ENCODE measurements at places on chromosomes 4 and X.

- no peak overlapping the region for H3K4me3 ChIP-seq
- no peaks in the 10 kb centered on the region for H3K27me3 ChIP-seq
- H3K27ac ChIP-seq, result no peak overlapping the region
- peaks cover 71% of the 10 kb centered on the region for H3K36me3 ChIP-seq
- peaks cover 7% of the 10 kb centered on the region for H3K4me1 ChIP-seq
- no peak for DNase-seq
Measured at GRCh38 chrX:1425381-1425780, 27.3 kb downstream of the ASMTL start.

DNA sequence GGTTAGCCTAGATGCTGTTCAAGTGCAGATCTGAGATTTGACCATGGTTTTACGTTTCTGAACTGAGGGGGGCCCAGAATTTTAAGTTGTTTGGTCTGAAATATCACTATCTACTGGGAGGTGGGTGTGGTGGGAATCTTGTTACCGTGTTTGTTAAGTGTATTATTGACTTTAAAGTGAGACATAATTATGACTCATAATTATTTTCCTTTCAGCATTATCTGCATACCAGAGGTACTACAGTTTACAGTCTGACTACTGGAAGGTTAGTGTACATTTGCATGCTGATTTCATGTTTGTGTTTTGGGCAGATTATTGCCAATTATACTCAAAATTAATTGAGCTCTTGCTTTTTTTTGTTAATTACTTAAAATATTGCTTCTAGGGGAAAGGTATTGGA lies 101.5 kb downstream of the KDM6A start:
- no peak overlapping the region for H3K27ac ChIP-seq
- no peak overlapping the region for H3K4me3 ChIP-seq
- H3K27me3 ChIP-seq, result no peaks in the 10 kb centered on the region
- H3K4me1 ChIP-seq, result peaks cover 13% of the 10 kb centered on the region
- peaks cover 26% of the 10 kb centered on the region for H3K36me3 ChIP-seq

- H3K4me3 ChIP-seq, result no peak overlapping the region
- no peak overlapping the region for H3K27ac ChIP-seq
- peaks cover 35% of the 10 kb centered on the region for H3K27me3 ChIP-seq
- H3K36me3 ChIP-seq, result no peaks in the 10 kb centered on the region
- no peaks in the 10 kb centered on the region for H3K4me1 ChIP-seq
Measured at GRCh38 chr4:10253765-10254164, 137.2 kb upstream of the WDR1 start.

GRCh38 chr4:176441594-176441993 lies 121.8 kb downstream of the SPCS3 start:
- no peaks in the 10 kb centered on the region for H3K27me3 ChIP-seq
- no peak overlapping the region for H3K27ac ChIP-seq
- H3K4me3 ChIP-seq, result no peak overlapping the region
- no peaks in the 10 kb centered on the region for H3K36me3 ChIP-seq

- no peaks in the 10 kb centered on the region for H3K4me1 ChIP-seq
- no peaks in the 10 kb centered on the region for H3K27me3 ChIP-seq
- H3K27ac ChIP-seq, result no peak overlapping the region
Measured at GRCh38 chrX:14753441-14753840, 119.4 kb downstream of the FANCB start.

DNA sequence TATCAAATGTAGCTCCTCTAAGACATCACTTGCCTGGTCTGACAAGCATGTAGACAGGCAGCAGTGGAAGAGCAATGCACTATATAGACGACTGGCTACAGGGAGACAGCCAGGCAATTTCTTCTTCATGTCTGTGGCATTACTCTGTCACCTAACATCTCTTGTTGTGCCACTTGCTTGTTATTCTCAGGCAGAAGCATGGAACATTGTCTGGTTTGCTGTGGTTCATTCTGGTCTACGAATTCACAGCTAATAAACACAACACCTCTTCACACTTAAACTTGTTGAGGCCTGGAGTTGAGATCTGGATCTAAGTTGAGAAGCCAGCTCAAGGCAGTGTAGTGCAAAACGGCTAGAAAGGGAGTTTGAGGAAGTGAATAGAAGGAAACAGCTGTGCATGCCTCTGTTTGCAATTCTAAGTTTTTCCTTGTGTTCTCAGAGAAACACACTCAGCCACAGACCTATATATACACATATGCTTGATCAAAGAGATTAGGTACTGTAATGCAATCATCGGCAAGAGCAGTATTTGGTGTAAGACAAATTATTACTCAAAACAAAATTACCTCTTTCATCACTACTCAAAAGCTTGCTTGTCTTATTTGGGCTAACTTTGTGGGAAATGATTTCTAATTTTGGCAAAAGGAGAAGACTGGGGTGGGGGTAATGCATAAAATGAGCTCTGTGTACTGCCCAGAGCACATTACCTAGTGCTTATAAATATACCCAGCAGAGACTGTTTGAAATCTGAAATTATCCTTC lies 243.8 kb downstream of the PPP3CA start:
- peaks cover 15% of the 10 kb centered on the region for H3K36me3 ChIP-seq
- DNase-seq, result no peak
- no peaks in the 10 kb centered on the region for H3K27me3 ChIP-seq
- H3K27ac ChIP-seq, result peak overlapping the region; percentile 86
- H3K4me1 ChIP-seq, result peaks cover 44% of the 10 kb centered on the region
- peak overlapping the region; percentile 33 for H3K4me3 ChIP-seq

- H3K27me3 ChIP-seq, result no peaks in the 10 kb centered on the region
- H3K36me3 ChIP-seq, result no peaks in the 10 kb centered on the region
- H3K4me1 ChIP-seq, result no peaks in the 10 kb centered on the region
- no peak for DNase-seq
Measured at GRCh38 chrX:128517691-128518090, 465.5 kb upstream of the ACTRT1 start.

DNA sequence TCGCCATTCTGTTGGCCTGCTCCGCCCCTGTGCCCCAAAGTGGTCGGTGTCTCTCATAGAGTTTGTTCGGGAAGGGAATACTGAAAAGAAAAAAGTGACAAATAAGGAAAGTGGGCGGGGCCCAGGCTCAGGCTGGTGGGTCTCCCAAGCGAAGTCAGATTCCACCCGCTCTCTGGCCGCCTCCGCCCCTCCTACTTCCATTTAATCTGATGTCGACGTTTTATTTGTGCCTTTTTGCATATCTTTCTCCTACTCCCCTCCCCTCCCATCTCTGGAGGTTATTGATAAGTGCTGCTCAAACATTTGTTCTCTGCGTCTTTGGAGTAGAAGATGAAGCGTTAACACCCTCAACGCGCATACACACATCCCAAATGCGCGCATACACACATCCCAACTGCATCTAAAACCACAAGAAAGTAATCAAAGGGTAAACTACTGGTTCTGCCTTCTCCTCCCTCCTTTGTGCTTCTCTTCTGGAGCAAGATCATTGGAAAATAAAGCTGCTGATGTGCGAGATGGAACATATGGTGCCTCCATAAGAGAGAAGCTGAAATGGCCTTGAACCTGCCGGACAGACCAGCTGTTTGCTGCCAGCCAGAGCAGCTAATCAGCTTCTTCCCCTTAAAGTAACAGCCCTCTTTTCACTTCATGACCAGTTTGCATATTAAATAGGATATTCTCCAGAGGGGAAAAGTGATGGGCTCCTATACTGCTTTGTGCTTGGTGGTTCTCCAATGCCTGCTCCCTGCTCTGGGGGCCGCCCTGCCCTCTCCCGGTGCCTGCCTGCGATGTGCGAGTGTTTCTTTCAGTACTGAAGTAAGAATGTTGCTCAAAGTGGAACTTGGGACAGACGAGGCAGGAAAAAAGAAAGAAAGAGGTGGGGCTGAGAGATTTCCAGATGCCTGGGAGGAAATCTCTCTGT lies 3.1 kb downstream of the MAMLD1 start:
- H3K27ac ChIP-seq, result peak overlapping the region; percentile 87
- H3K27me3 ChIP-seq, result peaks cover 9% of the 10 kb centered on the region
- H3K4me1 ChIP-seq, result peaks cover 17% of the 10 kb centered on the region
- no peaks in the 10 kb centered on the region for H3K36me3 ChIP-seq
- H3K4me3 ChIP-seq, result peak overlapping the region; percentile 89

DNA sequence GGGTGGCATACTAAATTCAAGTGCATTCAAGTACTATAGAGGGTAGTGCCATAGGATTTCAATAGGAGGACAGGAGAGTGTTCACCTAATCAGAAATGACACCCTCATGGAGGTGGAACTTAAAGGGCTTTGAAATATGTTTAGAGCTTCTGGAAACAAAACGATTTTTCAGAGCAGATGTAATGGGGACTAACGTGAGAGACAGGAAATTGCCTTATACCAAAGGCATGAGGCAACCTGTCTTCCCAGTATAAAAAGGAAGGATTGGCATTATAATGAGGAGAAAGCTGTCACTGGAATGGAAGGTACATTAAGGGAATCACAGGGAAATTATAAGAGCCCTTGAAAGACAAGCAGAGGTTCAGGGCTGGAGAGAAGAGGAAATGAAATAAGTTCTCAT lies 116.3 kb upstream of the PNPLA4 start:
- no peak overlapping the region for H3K27ac ChIP-seq
- DNase-seq, result no peak
- H3K4me1 ChIP-seq, result peaks cover 8% of the 10 kb centered on the region
- peaks cover 4% of the 10 kb centered on the region for H3K27me3 ChIP-seq
- H3K36me3 ChIP-seq, result peaks cover 8% of the 10 kb centered on the region
- no peak overlapping the region for H3K4me3 ChIP-seq

GRCh38 chrX:20267931-20268701 lies 1.4 kb upstream of the RPS6KA3 start:
- H3K27ac ChIP-seq, result peak overlapping the region; percentile 98
- H3K36me3 ChIP-seq, result peaks cover 8% of the 10 kb centered on the region
- peak; percentile 6 for DNase-seq
- peak overlapping the region; percentile 93 for H3K4me3 ChIP-seq

- no peaks in the 10 kb centered on the region for H3K27me3 ChIP-seq
- H3K4me1 ChIP-seq, result peaks cover 5% of the 10 kb centered on the region
- DNase-seq, result no peak
- no peak overlapping the region for H3K4me3 ChIP-seq
- no peak overlapping the region for H3K27ac ChIP-seq
Measured at GRCh38 chrX:154655786-154656185, 2.4 kb upstream of the CTAG2 start.

- no peaks in the 10 kb centered on the region for H3K27me3 ChIP-seq
- H3K36me3 ChIP-seq, result peaks cover 26% of the 10 kb centered on the region
- no peaks in the 10 kb centered on the region for H3K4me1 ChIP-seq
Measured at GRCh38 chrX:53992589-53992988, 51.7 kb downstream of the PHF8 start.

DNA sequence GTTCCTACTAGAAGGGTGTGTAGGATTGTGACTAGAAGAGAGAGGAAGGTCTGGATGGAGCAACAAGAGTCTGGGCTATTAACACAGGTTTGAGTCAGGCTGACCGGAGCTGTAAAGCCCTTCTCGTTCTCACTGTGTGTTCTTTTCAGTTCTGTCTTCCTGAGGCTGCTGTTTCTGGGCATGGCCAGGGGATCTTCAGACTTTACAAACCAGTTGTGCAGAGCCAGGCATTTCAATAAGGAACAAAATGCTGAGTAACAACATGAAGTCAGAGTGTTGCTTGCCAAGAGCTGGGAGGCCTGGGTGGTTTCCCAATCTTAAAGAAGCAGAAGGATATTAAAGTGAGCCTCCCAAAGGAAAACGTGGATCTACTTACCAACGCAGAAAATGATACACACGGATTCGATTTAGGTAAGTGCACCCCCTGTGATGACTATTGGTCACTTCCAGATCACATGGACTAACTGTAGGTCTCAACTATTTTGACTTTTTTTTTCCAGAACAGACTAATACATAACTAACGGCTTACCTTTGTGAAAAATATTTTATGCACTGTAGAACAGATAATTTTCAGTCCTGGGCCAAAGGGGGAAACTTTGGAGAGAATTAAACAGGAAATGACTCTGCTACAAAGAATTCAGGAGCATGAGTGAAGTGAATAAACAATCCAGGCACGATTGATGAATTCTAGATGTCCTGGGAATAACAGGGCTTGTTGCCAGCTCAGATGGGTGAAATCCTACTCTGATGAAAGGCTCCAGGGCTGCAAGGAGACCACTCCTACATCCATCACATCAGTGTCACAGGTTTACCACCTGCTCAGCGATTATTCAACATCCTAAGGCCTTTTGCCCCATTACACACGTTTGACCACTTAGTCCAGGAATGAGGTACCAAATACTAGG lies 94.5 kb downstream of the ANXA3 start:
- no peak for DNase-seq
- peak overlapping the region; percentile 2 for H3K27ac ChIP-seq

GRCh38 chr4:139242511-139243051 lies 37.4 kb downstream of the MGARP start:
- no peak overlapping the region for H3K4me3 ChIP-seq
- H3K4me1 ChIP-seq, result peaks cover 3% of the 10 kb centered on the region

DNA sequence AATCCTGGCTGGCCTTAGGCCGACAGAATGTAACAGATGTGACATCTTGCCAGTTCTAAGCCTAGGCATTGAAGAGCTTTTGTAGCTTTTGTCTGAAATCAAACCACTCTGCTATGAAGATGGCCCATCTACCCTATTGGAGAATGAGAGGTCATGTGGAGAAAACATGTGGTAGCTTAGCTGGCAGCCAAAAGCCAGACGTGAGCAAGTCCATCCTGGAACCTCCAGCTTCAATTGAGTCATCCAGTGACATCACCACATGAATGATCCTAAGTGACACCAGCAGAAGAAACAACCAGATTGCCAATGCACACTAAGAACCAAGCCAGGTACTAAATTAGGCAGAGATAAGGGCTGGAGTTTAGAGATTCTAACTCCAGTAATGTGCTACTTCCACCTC lies 154.8 kb upstream of the ZFP42 start:
- H3K27ac ChIP-seq, result no peak overlapping the region
- H3K27me3 ChIP-seq, result no peaks in the 10 kb centered on the region
- H3K4me3 ChIP-seq, result no peak overlapping the region
- no peaks in the 10 kb centered on the region for H3K4me1 ChIP-seq
- DNase-seq, result no peak

GRCh38 chr4:77651820-77652219 lies 46.2 kb downstream of the CXCL13 start:
- H3K4me1 ChIP-seq, result peaks cover 20% of the 10 kb centered on the region
- no peak overlapping the region for H3K4me3 ChIP-seq
- no peak overlapping the region for H3K27ac ChIP-seq
- peaks cover 13% of the 10 kb centered on the region for H3K27me3 ChIP-seq
- no peak for DNase-seq

- DNase-seq, result no peak
- H3K27ac ChIP-seq, result no peak overlapping the region
- peaks cover 5% of the 10 kb centered on the region for H3K27me3 ChIP-seq
- no peak overlapping the region for H3K4me3 ChIP-seq
Measured at GRCh38 chr4:10273030-10273429, 156.4 kb upstream of the WDR1 start.

GRCh38 chrX:53286171-53286570 lies 4.8 kb upstream of the IQSEC2 start:
- peak overlapping the region; percentile 36 for H3K4me3 ChIP-seq
- no peak for DNase-seq
- peaks cover 16% of the 10 kb centered on the region for H3K4me1 ChIP-seq
- peaks cover 37% of the 10 kb centered on the region for H3K27me3 ChIP-seq
- H3K27ac ChIP-seq, result no peak overlapping the region
- no peaks in the 10 kb centered on the region for H3K36me3 ChIP-seq

DNA sequence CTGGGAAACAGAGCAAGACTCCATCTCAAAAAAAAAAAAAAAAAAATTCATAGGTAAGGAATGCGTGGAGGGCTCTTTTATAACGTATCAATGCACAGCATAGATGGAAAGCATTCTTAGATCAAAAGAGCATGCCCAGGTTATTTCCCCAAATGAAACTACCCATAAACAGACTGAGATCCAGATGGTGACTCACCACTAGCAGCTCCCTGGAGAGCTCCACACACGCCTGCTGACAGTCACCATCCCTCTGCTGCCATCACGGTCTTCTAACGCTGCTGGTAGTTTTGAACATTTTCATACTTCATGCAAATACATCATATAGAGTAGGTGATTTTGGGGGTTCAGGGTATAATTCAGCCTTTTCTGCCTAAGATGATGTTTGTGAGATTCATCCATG lies 136.9 kb downstream of the ASMT start:
- H3K4me1 ChIP-seq, result peaks cover 4% of the 10 kb centered on the region
- H3K4me3 ChIP-seq, result no peak overlapping the region
- H3K27me3 ChIP-seq, result no peaks in the 10 kb centered on the region
- H3K36me3 ChIP-seq, result peaks cover 12% of the 10 kb centered on the region

Data from stimulated activated naive B cell treated with anti-CD40 and anti-IgM and Interleukin-4, amounts not matched to agents 10 μg/mL and 1 μg/mL and 100 μg/mL, for 72 hours (primary cell).